ENCODE measurements at places on chromosomes 6 and 20.
A peak's percentile ranks its signal among the peaks of the same experiment; 100 is the strongest.

GRCh38 chr20:62704341-62704948, 4.2 kb upstream of the NTSR1 start:
- no peak for DNase-seq

DNA sequence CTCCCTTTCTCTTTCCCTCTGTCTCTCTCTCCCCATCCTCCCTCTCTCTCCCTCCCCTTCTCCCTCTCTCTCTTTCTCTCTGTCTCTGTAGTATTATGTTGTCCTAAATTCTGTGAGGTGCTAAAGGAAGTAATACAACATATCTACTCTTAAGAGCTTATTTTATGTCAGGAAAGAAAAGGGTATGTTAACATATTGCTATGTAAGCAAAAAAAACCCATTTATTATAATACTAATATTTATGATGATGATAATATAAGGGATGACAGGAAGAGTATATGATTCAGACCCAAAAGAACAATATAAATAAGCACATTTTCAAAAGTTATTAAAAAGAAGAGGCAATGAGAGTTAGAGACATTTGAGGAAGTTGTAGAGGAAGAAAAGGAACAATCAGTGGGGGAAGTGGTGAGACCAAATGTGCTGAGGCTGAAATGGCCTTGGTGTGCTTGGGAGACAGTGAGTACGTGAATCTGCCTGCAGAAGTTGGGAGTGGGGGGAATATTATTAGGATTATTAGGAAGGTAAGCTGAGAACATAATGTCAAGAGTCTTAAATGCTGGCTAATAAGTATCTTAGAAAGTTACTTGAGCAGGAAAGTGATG, 303.6 kb upstream of the FERMT1 start:
- no peak for DNase-seq

- peak; percentile 20 for DNase-seq
Measured at GRCh38 chr20:24109008-24109407, 120.4 kb upstream of the GGTLC1 start.

GRCh38 chr6:111487661-111488060, 4.6 kb upstream of the REV3L start:
- DNase-seq = peak; percentile 39

DNA sequence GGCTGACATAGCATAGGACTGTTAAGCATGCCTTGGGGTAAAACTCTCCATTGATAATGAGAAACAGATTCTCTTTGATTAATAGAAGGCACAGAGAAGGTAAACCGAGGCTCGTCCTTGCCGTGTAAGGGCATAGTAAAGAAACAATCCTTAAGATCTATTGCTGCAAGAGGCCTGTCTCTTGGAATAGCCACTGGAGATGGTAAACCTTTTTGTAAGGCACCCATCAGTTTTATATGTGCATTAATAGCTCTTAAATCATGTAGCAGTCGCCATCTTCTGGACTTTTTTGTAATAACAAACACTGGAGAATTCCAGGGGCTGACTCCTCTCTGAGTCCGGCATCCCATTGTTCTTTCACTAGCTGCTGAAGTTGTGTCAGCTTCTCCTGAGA, 8.4 kb upstream of the ABHD12 start:
- peak; percentile 44 for DNase-seq

DNA sequence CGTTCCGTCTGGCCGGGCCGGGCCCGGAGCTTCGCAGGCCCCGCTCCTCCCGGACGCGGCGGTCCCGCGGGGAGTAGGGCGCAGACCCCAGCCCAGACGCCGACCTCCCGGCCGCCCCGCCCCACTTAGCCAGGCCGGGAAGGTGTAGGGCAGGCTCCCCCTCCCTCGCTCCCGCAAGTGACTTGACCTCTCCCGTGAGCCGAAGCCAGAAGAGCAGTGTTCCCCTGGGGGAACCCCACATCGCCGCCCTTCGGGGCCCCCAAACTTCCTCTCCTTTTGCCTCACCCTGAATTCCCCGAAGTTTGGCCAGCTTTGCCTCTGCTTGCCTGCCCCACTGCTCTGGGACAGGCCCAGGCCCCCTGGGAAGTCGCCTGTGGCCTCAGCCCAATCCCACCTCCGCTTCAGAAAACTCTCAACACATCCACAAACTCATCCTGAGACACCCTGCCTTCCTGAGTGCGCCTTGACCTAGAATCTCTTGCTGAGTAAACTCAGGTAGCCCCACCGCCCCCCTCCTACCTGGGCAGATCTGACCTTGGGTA, 524 bp upstream of the NOL4L start:
- DNase-seq = no peak

GRCh38 chr20:45041464-45042337, 59.2 kb downstream of the KCNS1 start:
- DNase-seq = peak; percentile 15

DNA sequence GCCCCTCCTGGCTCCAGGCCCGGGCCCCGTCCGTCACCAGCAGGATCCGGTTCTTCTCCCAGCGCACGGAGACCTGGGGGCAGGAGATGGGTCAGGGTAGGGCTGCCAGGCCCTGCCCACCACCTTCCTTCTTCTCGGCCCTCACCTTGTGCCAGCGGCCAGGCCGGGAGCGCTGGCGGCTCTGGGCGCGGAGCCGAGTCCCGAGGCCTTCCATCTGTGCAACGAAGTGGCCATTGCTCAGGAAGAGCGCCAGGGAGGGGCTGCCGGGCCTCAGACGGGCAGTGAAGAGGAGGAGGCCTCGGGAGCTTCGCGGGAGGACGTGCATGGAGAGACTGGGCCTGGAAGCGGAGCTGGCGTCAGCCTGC, 7.9 kb downstream of the ADRM1 start:
- DNase-seq = no peak

DNA sequence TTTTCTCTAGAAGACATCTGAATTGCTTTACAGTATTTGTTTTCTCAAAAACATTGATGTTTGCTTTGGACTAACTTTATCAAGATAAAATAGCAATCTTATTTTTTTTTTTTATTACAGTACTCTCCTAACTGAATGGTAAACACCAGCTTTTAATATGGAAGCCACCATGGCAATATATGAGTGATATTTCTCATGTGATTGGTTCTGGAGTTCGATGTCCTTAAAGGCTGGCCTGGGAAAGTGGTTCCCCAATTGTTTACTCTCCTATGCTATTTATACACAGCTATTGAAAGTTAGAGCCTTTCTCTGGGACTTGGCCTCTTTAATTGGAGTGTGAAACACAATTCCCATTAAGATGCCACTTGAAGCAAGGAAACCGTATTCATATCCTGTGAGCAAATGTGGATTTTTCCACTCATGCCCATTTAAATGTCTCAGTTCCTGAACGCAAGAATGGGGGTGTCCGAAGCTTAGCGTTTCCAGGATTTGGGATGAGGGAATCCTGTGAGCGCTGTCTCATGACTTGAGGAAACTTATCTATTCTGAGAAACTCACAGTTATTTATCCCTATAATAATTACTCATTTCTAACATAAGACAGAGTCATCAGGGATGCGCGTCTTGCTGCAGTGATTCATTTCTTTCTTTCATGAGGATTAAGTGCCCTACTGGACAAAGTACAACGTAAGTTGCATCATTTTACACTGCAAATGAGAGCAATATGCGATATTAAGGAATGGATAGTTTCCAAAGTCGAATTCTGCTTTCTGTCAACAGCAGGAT, 143.3 kb upstream of the PREP start:
- no peak for DNase-seq

DNA sequence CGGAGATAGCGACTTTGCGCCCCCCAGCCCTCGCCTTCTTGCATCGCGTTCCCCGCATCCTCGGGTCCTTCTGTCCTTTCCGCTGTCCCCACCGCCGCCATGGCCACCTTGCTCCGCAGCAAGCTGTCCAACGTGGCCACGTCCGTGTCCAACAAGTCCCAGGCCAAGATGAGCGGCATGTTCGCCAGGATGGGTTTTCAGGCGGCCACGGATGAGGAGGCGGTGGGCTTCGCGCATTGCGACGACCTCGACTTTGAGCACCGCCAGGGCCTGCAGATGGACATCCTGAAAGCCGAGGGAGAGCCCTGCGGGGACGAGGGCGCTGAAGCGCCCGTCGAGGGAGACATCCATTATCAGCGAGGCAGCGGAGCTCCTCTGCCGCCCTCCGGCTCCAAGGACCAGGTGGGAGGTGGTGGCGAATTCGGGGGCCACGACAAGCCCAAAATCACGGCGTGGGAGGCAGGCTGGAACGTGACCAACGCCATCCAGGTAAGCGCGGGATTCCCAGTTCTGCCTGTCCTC, 401 bp downstream of the SLC32A1 start:
- no peak for DNase-seq

DNA sequence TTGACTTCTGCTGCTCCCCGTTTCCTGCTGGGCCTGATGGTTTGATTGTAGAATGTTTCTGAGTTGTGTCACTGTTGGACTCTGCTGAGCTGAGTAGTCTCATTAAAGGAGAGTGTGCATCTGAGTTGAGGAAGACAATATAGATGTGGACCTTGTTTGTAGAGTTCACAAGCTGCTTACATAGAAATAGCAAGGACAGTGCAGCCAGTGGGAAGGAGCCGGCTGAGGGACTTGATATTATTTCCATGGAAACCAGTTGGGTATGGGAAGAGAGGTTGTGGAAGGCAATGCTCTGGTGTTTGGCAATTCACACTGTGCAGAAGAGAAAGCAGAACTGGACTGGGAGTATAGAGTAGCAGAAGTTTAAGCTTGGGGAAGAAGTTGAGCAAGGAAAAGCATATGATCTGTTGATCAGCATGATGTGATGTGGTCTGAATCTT, 14.8 kb downstream of the IGF2R start:
- DNase-seq = no peak

- DNase-seq = no peak
Measured at GRCh38 chr6:33808641-33809180, 4.9 kb upstream of the MLN start.

DNA sequence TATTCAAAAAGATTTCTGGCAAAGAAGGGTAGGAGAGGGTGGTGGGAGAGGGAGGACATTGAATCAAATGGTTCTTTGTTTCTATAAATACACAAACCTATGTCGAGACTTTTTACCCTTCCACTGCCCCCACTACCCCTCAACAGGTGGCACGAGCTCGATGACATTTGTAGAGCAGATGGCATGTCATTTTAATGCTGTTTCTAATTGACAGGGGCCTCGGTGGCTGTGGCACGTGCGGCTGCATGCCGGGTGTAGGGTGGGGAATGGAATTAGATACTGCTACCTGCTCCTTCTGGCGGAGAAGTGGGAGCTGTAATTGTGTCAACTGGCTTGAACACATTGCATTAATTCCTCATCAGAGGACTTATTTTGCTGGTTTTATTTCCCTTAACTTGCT, 29.1 kb upstream of the SASH1 start:
- DNase-seq = no peak

DNA sequence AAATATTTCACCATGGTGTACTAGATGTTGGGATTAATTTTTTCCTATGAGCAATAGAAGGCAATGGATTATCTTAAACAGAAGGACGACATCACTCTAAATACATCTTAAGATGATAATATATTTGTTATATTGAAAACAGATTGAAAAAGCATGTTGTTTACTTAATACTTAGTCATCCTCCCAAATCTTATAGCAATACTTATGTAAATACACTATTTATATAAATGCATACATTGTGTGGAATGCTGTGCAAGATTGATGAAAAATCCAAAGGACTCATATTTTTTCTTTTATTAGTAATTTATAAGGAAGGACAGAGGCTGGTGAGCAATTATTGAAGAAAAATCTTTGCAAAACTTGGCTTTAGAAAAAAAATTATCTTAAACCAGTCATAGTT, 593.5 kb downstream of the MMUT start:
- DNase-seq = no peak

DNA sequence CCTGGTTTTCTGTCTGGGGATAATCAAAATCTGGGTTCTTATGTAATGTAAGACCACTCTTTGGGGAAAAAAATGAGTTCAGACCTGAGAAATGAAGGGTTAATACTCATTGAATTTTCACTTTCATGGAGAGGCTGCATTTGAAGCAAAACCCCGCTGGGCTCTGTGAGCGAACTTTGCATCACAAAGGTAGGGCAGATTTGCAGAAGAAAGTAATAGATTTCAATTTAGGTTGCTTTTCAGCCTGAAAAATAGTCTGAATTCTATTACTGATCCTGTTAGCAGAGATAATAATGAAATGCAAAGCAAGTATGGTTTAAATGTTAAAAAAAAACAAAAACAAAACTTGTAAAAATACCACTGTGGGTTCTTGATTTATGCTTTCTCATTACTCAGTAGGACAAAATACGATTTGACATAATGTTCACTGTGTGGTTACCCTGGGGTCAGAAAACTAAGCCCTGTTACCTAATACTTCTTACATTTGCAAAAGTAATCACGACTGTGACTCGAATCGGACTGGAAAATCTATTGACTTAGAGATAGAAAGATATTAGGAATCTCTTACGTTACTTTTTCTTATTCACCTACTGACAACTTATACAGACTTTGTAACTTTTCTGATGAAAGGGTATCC, 72.2 kb downstream of the UST start:
- DNase-seq = no peak

DNA sequence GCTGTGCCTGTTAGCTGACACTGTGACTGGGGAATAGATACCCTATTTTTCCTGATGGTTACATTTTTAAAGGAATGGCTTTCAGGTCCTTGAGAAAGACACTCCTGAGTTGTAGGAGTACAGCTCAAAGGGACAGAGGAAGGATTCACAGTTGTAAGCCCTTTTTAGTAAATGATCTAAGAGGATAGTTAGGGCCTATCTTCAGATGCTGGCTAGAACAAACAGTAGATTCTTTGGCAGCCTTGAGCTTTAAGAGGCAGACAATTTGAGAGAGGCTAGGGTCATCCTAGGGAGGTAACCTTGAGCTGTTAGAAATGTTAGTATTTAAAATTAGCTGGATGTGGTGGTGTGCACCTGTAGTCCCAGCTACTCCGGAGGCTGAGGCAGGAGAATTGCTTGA, 111.5 kb downstream of the ZFAND3 start:
- DNase-seq = no peak

- peak; percentile 59 for DNase-seq
Measured at GRCh38 chr20:8018958-8019245, 659 bp downstream of the TMX4 start.

DNA sequence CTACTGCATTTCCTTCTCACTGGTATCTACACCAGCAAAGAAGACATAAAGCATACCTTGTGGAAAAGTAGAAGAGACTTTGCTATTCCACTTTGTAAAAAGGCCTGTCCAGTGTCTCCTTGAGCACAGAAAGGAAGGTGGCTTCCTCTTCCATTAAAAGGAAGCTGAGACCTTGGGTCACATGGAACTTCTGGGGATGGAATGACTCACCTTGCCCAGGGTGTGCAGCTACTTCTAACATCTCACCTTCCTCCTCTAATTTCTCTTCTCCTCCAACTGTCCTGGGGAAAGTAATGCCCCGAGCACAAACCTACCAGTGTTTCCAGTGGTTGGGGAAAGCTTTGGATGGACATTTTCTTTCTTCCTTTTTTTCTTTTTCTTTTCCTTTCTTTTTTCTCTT, 848.8 kb upstream of the MAP3K7 start:
- DNase-seq = no peak

DNA sequence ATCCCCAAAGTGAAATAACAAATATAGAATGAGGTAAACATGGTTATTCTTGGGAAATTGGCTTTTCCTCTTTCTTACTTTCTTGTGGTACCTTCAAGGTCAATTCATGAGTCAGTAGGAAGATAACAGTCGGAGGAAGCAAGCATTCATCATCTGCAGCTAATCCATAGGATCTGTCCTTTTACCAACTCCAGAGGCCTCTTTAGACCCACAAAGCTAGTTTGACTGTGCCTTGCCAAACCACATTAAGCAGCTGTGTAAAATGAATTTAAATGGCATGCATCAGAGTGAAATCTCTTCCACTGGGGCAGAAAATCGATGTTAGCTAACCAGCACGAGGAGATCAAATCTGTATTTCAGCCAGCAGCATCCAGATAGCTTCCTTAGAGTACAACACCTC, 171.3 kb downstream of the TMEM242 start:
- DNase-seq = no peak

GRCh38 chr6:125004198-125004597, 42.0 kb downstream of the RNF217 start:
- DNase-seq = no peak
